ENCODE measurements at places on chromosomes 16 and 17.

DNA sequence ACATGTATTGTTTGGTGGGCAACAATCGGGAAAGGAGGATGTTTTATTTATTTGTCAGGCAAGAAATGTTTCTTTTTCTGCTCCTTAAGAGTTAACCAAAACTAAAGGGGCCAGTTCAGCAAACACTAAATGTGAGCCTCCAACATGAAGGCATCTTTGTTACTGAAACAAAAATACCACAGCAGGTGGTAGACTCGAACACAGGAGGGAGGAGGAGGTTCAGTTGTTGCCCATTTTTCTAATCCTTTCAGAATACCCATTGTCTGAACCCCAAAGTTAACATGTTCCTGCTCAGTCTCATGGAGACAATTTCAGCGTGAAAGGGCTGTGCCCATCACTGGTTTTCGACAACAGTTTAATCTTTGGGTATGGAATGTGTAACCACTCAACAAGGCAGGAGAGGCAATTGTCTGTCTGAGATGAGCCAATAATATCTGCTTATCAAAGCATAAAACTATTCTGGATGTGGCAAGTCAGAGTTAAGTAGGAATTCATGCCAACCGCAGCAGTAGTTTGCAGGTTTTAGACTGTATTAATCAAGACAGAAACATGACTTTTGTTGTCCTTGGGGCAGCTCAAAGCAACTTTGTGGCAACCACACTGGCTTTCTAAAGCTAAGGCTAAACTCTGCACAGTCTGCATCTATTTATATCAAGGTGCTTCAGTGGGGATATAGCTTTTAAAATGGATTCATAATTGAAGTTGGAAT, 211.7 kb downstream of the FTO start:
- no peak for DNase-seq

DNA sequence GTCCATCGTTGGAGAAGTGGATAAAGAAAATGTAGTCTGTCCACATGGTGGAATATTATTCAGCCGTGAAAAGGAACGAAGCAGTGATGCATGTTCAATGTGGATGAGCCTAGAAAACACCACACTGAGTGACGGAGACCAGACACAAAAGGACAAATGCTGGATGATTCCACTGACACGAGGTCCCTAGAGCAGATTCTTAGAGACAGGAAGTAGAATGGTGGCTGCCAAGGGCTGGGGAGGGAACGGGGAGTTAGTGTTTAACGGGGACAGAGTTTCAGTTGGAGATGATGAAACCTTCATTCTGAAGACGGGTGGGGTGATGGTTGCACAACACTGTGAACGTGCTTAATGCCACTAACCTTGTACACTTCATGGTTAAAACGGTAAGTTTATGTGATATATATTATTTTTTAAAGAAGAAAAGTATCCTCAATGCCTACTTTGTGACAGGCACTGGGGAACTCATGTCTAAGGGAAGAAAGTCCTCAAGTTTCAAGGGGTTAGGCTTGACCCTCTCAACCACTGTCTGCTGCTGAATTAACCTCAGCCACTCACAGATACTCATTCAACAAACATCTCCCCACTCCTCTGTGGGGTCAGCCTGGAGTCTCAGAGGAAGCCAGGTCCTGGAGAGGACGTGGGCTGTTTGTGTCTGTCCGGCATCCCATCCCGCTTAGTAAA, 17.6 kb downstream of the C16orf74 start:
- DNase-seq = no peak

DNA sequence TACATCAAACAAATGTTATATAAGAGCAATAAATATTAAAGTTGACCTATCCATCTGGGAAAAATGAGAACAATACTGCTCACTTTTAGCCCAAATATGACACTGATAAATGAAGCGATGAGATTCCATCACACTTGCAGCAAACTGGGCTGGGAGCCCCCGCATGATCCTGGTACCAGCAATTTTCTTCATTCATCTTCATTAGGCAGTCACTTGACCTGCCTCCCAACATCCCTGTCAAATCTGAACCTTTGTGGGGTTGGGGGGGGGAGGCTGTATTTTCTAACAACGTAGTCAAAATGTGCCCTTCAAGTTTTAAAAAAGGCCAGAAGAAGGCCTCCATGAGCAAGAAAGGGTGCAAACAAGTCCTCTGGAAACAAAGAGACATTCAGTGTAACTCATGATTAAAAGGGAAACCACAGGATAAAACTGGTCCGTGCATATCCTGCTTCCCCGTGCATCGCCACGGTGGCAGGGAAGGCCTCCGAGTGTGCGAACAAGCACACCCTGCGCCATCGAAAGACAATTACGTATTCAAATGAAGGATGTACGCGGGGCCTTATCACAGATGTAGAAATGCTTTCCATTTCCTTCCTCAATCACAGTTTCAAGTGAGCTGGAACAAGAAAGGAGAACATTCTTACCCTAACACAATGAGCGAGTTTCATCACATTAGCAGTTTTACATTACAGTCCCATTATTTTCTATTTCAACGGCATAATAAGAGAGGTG, 48.4 kb downstream of the TOX3 start:
- no peak for DNase-seq

DNA sequence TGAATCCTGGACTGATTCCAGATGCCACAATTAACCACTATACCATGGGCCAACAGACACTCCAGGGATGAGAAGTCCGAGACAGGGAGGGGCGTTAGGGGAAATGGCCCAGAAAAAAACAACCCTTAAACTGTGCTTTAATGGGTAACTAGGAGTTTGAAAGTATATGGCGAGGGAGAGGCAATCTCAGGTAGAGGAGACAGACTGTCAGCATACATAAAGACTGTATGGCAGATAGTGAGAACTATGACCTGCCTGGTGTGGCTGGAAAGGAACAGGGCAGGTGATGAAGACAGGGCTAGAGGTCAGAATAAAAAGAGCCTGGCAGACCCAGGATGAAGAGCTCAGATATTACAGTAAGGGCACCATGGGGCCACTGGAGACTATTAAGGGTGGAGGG, 8.1 kb downstream of the ZZEF1 start:
- DNase-seq = no peak

- DNase-seq = no peak
Observed at GRCh38 chr17:50462446-50462845, 6.2 kb downstream of the CHAD start.

GRCh38 chr16:57734925-57735754, 430 bp upstream of the KATNB1 start:
- DNase-seq = peak; percentile 97

GRCh38 chr17:55546991-55547664, 35.9 kb upstream of the SMIM36 start:
- no peak for DNase-seq

GRCh38 chr17:39132192-39132610, 19.2 kb downstream of the PLXDC1 start:
- no peak for DNase-seq

DNA sequence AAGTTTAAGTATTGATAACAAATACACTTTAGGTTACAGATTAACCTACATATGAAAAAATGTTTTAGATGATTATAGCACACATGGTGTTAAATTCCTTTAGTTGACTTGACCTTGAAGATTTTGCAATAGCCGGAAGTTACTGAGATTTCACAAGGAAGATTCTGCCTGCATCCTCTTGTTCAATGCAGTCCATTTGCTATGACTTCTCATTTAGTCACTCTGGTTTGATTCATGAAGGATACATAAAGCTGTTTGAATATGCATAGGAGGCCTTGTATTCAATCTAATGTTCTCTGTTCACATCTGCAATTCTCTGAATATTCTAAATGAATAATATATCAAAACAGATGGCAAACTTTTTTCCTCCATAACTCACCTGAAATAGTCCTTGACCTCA, 870.2 kb upstream of the GOT2 start:
- DNase-seq = no peak
